ENCODE measurements at places on chromosomes 3 and 15.

- no peak for DNase-seq
These were observed 208.4 kb downstream of the TNIK start for GRCh38 chr3:171251835-171252234.

- DNase-seq = no peak
These were observed 154.9 kb downstream of the ECT2 start for GRCh38 chr3:172905451-172905850.

DNA sequence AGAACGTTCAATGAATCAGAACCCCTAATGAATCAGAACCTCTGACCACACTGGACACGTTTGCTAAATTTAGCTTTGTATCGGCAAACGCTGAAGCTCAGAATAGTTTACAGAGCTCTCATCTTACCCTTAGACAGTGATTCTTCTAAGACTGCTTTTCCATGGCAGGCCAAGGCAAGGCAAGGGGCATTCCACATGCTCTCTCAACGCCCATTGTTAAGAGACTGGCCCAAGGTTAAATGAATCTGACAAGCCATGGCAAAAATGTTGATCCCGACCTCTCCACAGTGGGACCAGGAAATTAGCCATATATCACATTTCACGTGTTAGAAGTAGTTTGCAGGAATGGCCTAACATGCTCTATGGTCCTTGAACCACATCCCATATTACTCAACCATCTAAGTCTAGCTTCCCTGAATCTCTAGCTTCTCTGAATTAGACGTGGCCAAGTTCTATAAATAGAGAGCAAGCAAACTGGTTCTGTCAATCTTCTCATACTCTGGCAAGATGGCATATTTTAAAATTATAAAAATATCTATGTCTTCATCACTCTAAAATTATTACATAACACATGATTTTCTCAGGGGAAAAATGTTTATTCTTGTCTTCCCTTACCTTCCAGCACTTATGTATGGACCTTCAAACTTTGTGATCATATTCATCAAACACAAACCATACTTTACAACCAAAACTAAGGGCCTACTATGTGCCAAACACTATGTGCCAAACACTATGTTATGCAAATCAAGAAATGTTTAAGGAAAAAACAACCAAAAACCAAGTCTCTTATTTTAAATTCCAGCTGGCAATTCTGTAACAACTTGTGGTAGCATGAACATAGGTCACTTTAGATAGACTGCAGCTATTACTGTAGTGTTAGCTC is 54.3 kb downstream of the AAGAB start:
- DNase-seq = no peak

- DNase-seq = no peak
These were observed 36.5 kb downstream of the GASK1A start for GRCh38 chr3:43015572-43015971.

- DNase-seq = no peak
These were observed 63.9 kb downstream of the CERS3 start for GRCh38 chr15:100464888-100465287.

GRCh38 chr3:43960448-43960840 is 269.7 kb downstream of the ABHD5 start:
- DNase-seq = no peak

DNA sequence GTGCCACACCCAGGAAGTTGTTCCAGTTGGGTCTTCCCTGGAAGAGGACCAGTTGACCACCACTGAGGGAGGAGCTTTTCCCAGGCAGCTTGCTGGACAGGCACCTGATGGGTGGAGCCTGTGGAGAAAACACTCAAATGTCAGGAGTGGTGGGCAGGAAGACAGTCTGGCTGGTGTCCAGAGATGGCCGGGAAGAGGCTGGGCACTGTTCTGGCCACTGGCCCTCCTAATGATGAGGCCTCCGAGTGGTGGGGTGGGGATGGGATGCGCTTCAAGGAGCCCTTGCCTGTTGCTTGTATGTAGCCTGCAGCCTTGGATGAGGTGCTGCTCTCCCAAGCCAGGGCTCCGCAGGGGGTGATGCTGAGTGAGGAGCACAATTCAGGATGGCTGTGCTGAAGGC is 12.3 kb downstream of the PLEKHO2 start:
- no peak for DNase-seq

GRCh38 chr3:121836064-121836463 is 1.1 kb downstream of the EAF2 start:
- DNase-seq = no peak

Measured in frontal cortex (tissue), 4 donors.